ENCODE measurements at places on chromosomes 4 and X.

GRCh38 chr4:73193659-73194058 lies 64.9 kb downstream of the ANKRD17 start:
- DNase-seq = no peak
- no peaks in the 10 kb centered on the region for H3K27me3 ChIP-seq
- H3K4me3 ChIP-seq = no peak overlapping the region

- H3K27me3 ChIP-seq = no peaks in the 10 kb centered on the region
- H3K4me1 ChIP-seq = no peaks in the 10 kb centered on the region
- no peaks in the 10 kb centered on the region for H3K36me3 ChIP-seq
Measured at GRCh38 chrX:49970674-49971073, 48.3 kb downstream of the CLCN5 start.

- H3K4me3 ChIP-seq = no peak overlapping the region
- no peaks in the 10 kb centered on the region for H3K36me3 ChIP-seq
- peaks cover 5% of the 10 kb centered on the region for H3K4me1 ChIP-seq
- H3K27ac ChIP-seq = no peak overlapping the region
Measured at GRCh38 chr4:122705547-122706117, 26.9 kb upstream of the BBS12 start.

DNA sequence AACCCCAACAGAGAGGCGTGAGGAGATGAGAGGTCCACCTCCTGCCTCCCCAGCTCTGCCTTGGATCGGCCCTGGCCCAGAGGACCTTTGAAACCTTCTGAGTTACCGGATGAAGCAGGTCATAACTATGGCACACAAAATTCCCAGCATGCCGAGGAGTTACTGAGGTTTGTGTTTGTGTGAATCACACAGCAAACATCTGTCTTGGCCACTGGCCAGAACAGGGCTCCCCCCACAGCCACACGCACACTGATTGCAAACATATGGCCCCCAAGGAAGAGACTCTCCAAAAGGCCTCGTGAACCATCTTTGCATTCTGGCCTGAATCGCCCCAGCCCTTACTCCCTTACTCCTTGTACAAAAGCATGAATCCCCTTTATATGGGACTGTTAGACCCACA lies 18.9 kb downstream of the RPS4X start:
- no peaks in the 10 kb centered on the region for H3K36me3 ChIP-seq
- no peak overlapping the region for H3K4me3 ChIP-seq
- no peaks in the 10 kb centered on the region for H3K27me3 ChIP-seq

- no peak overlapping the region for H3K4me3 ChIP-seq
- DNase-seq = no peak
- no peaks in the 10 kb centered on the region for H3K4me1 ChIP-seq
Measured at GRCh38 chrX:144006811-144007210, 122.9 kb downstream of the UBE2NL start.

- no peaks in the 10 kb centered on the region for H3K4me1 ChIP-seq
- no peak for DNase-seq
- no peaks in the 10 kb centered on the region for H3K27me3 ChIP-seq
- H3K36me3 ChIP-seq = no peaks in the 10 kb centered on the region
- no peak overlapping the region for H3K4me3 ChIP-seq
Measured at GRCh38 chr4:44257461-44257860, 191.1 kb downstream of the KCTD8 start.

DNA sequence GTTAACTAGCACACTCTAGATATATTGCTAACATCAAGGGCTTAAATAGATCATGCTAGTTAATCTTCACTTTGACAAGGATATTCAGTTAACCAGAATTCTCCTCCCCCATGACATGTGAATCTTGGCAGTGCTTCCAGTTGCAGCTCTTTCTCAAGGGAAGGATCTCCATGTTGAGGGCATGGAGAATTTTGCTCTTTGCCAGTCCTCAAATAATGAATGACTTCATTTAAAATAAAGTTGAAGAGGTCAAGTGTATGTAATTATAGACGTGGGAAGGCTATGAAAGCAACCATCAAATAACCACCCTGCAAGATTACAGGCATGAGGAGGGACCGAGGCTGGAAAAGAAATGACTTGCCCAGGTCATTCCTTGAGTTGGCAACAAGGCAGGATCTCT lies 87.3 kb upstream of the CPEB2 start:
- no peaks in the 10 kb centered on the region for H3K36me3 ChIP-seq
- H3K4me1 ChIP-seq = no peaks in the 10 kb centered on the region
- H3K4me3 ChIP-seq = no peak overlapping the region
- no peak for DNase-seq
- H3K27ac ChIP-seq = no peak overlapping the region

GRCh38 chrX:48924270-48924669 lies 5.4 kb upstream of the PIM2 start:
- no peaks in the 10 kb centered on the region for H3K27me3 ChIP-seq
- H3K4me1 ChIP-seq = peaks cover 8% of the 10 kb centered on the region
- no peak overlapping the region for H3K4me3 ChIP-seq
- DNase-seq = no peak
- H3K36me3 ChIP-seq = peaks cover 5% of the 10 kb centered on the region

- no peak for DNase-seq
- no peak overlapping the region for H3K4me3 ChIP-seq
- no peaks in the 10 kb centered on the region for H3K36me3 ChIP-seq
- peaks cover 12% of the 10 kb centered on the region for H3K4me1 ChIP-seq
Measured at GRCh38 chrX:118682258-118683014, 45.0 kb upstream of the IL13RA1 start.

- no peaks in the 10 kb centered on the region for H3K27me3 ChIP-seq
- no peak overlapping the region for H3K4me3 ChIP-seq
- H3K4me1 ChIP-seq = peaks cover 4% of the 10 kb centered on the region
- no peaks in the 10 kb centered on the region for H3K36me3 ChIP-seq
Measured at GRCh38 chr4:179130122-179130714, 1688.0 kb upstream of the AGA start.

DNA sequence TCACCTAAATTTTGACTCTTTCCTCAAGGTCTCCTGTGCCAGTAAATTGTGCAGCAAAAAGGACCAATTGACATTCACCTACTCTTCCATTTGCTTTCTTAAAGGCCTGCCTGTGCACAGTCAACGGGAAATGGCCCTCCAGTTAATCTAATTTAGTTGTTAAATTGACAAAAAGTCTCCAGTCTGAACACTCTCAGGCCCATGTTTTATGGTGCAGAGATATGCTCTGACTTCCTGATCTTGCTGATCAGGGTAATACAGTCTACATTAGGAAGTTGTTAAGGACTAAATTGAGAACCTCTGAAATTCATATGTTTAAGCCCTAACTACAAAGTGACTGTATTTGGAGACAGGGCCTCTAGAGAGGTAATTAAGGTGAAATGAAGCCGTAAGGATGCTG lies 133.6 kb upstream of the IL15 start:
- no peak for DNase-seq
- no peak overlapping the region for H3K27ac ChIP-seq
- H3K36me3 ChIP-seq = no peaks in the 10 kb centered on the region
- no peaks in the 10 kb centered on the region for H3K27me3 ChIP-seq

- H3K4me3 ChIP-seq = no peak overlapping the region
- no peaks in the 10 kb centered on the region for H3K27me3 ChIP-seq
- DNase-seq = no peak
- H3K4me1 ChIP-seq = no peaks in the 10 kb centered on the region
- H3K36me3 ChIP-seq = no peaks in the 10 kb centered on the region
Measured at GRCh38 chrX:16023790-16024734, 99.3 kb upstream of the GRPR start.

GRCh38 chr4:44996276-44996845 lies 270.0 kb upstream of the GNPDA2 start:
- DNase-seq = no peak
- no peak overlapping the region for H3K27ac ChIP-seq
- H3K4me3 ChIP-seq = no peak overlapping the region
- H3K36me3 ChIP-seq = no peaks in the 10 kb centered on the region

GRCh38 chr4:103097112-103097511 lies 2.5 kb downstream of the BDH2 start:
- DNase-seq = no peak
- H3K4me1 ChIP-seq = peaks cover 35% of the 10 kb centered on the region
- H3K27me3 ChIP-seq = no peaks in the 10 kb centered on the region
- H3K27ac ChIP-seq = no peak overlapping the region

DNA sequence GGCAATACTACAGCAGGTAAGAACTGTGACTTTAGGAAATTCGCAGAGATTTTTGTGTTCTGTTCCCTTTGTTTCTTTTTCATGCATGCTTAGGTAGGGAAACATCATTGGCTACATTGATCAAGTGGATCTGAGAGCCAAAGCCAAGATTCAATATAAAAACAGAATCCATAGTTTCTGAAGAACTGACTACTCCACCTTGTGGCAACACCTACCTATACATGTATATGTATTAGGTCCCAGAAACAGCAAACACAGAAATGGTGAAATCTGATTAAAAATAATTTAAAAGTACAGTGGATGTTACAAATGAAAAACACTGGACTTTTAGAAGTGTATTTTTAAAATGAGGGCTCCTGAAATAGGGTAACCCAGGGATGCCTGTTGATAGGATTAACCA lies 322.6 kb upstream of the MAOA start:
- no peak overlapping the region for H3K27ac ChIP-seq
- no peaks in the 10 kb centered on the region for H3K27me3 ChIP-seq
- H3K4me3 ChIP-seq = no peak overlapping the region
- no peaks in the 10 kb centered on the region for H3K36me3 ChIP-seq

GRCh38 chr4:104868958-104869357 lies 277.7 kb upstream of the TET2 start:
- H3K27ac ChIP-seq = no peak overlapping the region
- no peak overlapping the region for H3K4me3 ChIP-seq
- no peak for DNase-seq
- H3K36me3 ChIP-seq = no peaks in the 10 kb centered on the region
- no peaks in the 10 kb centered on the region for H3K27me3 ChIP-seq

- no peaks in the 10 kb centered on the region for H3K27me3 ChIP-seq
- no peak overlapping the region for H3K4me3 ChIP-seq
- no peak overlapping the region for H3K27ac ChIP-seq
- no peak for DNase-seq
- H3K4me1 ChIP-seq = no peaks in the 10 kb centered on the region
- no peaks in the 10 kb centered on the region for H3K36me3 ChIP-seq
Measured at GRCh38 chr4:180615746-180616145, 1627.5 kb upstream of the TENM3 start.
